ENCODE measurements at places on chromosomes 7 and 10. TPM values are rescaled to one million over a fixed set of nuclear protein-coding genes. Genes with fewer than 3 reads are reported as not detected.
A peak's percentile ranks its signal among the peaks of the same experiment; 100 is the strongest.

- no peaks in the 10 kb centered on the region for H3K27me3 ChIP-seq
- no peak overlapping the region for H3K4me3 ChIP-seq
- DNase-seq = no peak
- H3K27ac ChIP-seq = no peak overlapping the region
- H3K36me3 ChIP-seq = no peaks in the 10 kb centered on the region
- H3K4me1 ChIP-seq = peaks cover 10% of the 10 kb centered on the region
Measured at GRCh38 chr10:34938399-34938670, 123.2 kb upstream of the PARD3 start.

TEX47 gene
- not detected for total RNA-seq

GRCh38 chr7:140673063-140673773 is 473 bp downstream of the ADCK2 start:
- no peaks in the 10 kb centered on the region for H3K27me3 ChIP-seq
- peaks cover 13% of the 10 kb centered on the region for H3K4me1 ChIP-seq
- DNase-seq = peak; percentile 63
- H3K27ac ChIP-seq = peak overlapping the region; percentile 62
- peak overlapping the region; percentile 98 for H3K4me3 ChIP-seq

C7orf57 gene
- total RNA-seq = not detected

DNA sequence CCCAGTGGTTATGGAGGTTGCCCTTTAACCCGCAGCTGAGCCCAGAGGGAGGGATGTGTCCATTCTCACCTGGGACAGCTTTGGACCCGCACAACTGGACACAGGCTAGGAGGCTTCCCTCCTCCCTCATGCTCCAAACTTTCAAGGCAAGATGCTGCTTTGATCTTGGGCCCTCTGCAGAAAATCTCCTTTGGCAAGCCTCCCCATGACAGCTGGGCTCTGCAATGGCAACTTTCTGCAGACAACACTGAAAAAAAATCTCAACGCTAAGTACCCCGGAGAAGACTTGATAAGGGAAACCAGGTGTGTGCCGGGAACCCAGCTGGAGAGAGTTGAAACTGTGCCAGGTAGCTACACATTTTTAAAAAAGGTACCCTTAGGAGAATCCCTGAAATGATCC is 610.1 kb downstream of the LRMDA start:
- H3K27me3 ChIP-seq = no peaks in the 10 kb centered on the region
- H3K4me1 ChIP-seq = peaks cover under 1% of the 10 kb centered on the region
- H3K4me3 ChIP-seq = no peak overlapping the region
- no peak for DNase-seq
- no peak overlapping the region for H3K27ac ChIP-seq

NUTM2B gene
- total RNA-seq = 0.41 TPM

DNA sequence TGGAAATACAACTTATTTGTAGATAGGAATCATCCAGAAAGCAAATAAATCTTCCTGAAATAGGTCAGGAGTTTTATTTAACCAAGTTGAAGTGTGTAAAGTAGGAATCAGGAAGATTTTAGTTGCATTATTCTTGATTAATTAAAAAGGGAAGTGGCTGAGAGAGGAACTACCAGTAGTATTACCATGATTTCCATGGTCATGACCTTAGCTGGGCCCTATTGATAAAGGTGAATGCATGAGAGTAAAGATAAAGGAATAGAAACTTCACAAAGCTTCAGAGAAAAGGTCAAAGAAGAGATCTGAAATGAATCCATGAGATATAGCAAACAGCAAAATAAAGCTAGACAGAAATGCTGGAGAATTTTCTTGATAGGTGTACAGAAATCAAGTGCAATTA is 46.2 kb upstream of the DLX6 start:
- H3K27me3 ChIP-seq = peaks cover 8% of the 10 kb centered on the region
- no peak overlapping the region for H3K27ac ChIP-seq
- H3K36me3 ChIP-seq = no peaks in the 10 kb centered on the region
- DNase-seq = no peak
- H3K4me3 ChIP-seq = no peak overlapping the region
- H3K4me1 ChIP-seq = no peaks in the 10 kb centered on the region

- H3K4me1 ChIP-seq = peaks cover 13% of the 10 kb centered on the region
- H3K4me3 ChIP-seq = no peak overlapping the region
- no peak overlapping the region for H3K27ac ChIP-seq
- no peaks in the 10 kb centered on the region for H3K27me3 ChIP-seq
Measured at GRCh38 chr10:110978204-110978603, 58.8 kb downstream of the SHOC2 start.

DNA sequence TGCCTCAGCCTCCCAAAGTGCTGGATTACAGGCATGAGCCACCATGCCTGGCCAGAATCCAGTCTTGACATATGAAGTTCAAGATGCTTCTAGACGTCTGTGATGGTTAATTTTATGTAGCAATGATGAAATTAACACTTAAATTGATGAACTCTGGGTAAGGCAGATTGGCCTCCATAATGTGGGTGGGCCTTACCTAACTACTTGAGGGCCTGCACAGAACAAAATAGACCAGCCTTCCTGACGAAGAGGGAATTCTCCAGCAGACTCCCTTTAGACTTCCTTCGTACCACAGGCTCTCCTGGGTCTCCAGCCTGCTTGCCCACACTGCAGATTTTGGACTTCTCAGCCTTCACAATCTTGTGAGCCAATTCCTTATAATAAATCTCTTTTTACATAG is 4.7 kb downstream of the CDNF start:
- no peaks in the 10 kb centered on the region for H3K36me3 ChIP-seq
- H3K4me3 ChIP-seq = no peak overlapping the region
- peaks cover 7% of the 10 kb centered on the region for H3K4me1 ChIP-seq
- DNase-seq = no peak
- no peaks in the 10 kb centered on the region for H3K27me3 ChIP-seq

GRCh38 chr7:23254051-23254681 is 7.6 kb downstream of the GPNMB start:
- H3K36me3 ChIP-seq = no peaks in the 10 kb centered on the region
- no peak overlapping the region for H3K4me3 ChIP-seq
- no peaks in the 10 kb centered on the region for H3K27me3 ChIP-seq
- H3K4me1 ChIP-seq = no peaks in the 10 kb centered on the region
- H3K27ac ChIP-seq = no peak overlapping the region
- no peak for DNase-seq

DDX21 gene
- 18.0 TPM for total RNA-seq

ATP5F1C gene
- total RNA-seq = 537 TPM

GDF10 gene
- total RNA-seq = 3.6 TPM

GRCh38 chr7:12360948-12361347 is 42.7 kb downstream of the VWDE start:
- no peak for DNase-seq
- no peak overlapping the region for H3K27ac ChIP-seq
- no peaks in the 10 kb centered on the region for H3K36me3 ChIP-seq
- no peaks in the 10 kb centered on the region for H3K27me3 ChIP-seq

GRCh38 chr7:157090485-157091165 is 48.1 kb upstream of the UBE3C start:
- H3K27me3 ChIP-seq = peaks cover 12% of the 10 kb centered on the region
- no peak for DNase-seq
- H3K4me1 ChIP-seq = no peaks in the 10 kb centered on the region
- no peaks in the 10 kb centered on the region for H3K36me3 ChIP-seq
- no peak overlapping the region for H3K4me3 ChIP-seq
- no peak overlapping the region for H3K27ac ChIP-seq

DNA sequence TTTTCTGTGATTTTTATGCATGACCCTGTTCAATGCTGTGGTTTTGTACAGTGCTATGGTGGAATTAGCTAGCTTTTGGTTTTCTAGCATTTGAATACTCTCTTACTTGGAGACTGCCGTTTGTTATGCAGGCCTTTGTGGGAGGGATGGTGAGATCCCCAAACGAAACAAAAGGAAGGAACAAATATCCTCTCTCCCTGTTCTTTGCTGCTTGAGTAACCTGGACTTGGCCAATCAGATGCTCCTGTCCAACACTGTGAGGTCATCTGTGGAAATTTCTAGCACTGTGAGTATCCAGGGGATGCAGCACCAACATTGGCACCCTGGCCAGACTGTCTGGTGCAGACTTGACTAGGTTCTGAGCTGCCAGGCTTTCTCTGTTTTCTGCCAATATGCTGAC is 314.4 kb downstream of the ANKRD30A start:
- H3K27ac ChIP-seq = no peak overlapping the region
- no peak overlapping the region for H3K4me3 ChIP-seq
- H3K4me1 ChIP-seq = no peaks in the 10 kb centered on the region
- DNase-seq = no peak
- no peaks in the 10 kb centered on the region for H3K27me3 ChIP-seq

- no peaks in the 10 kb centered on the region for H3K36me3 ChIP-seq
- no peaks in the 10 kb centered on the region for H3K4me1 ChIP-seq
- H3K4me3 ChIP-seq = no peak overlapping the region
- no peaks in the 10 kb centered on the region for H3K27me3 ChIP-seq
Measured at GRCh38 chr10:49168171-49168540, 20.0 kb downstream of the TMEM273 start.

SPDYE16 gene
- total RNA-seq = not detected

GRCh38 chr7:91582799-91583477 is 297.6 kb downstream of the MTERF1 start:
- H3K27me3 ChIP-seq = no peaks in the 10 kb centered on the region
- no peak overlapping the region for H3K4me3 ChIP-seq
- no peaks in the 10 kb centered on the region for H3K4me1 ChIP-seq
- no peaks in the 10 kb centered on the region for H3K36me3 ChIP-seq
- no peak for DNase-seq

- no peak overlapping the region for H3K27ac ChIP-seq
- H3K4me1 ChIP-seq = no peaks in the 10 kb centered on the region
- no peaks in the 10 kb centered on the region for H3K27me3 ChIP-seq
- H3K36me3 ChIP-seq = no peaks in the 10 kb centered on the region
Measured at GRCh38 chr7:26627221-26627620, 237.2 kb downstream of the SKAP2 start.

SVOPL gene
- total RNA-seq = 1.4 TPM

GRCh38 chr7:151808400-151809145 is 68.3 kb downstream of the PRKAG2 start:
- H3K27ac ChIP-seq = no peak overlapping the region
- H3K27me3 ChIP-seq = no peaks in the 10 kb centered on the region
- no peaks in the 10 kb centered on the region for H3K4me1 ChIP-seq
- no peak for DNase-seq
- no peak overlapping the region for H3K4me3 ChIP-seq
- no peaks in the 10 kb centered on the region for H3K36me3 ChIP-seq

- H3K27ac ChIP-seq = no peak overlapping the region
- no peak for DNase-seq
- H3K36me3 ChIP-seq = no peaks in the 10 kb centered on the region
- H3K27me3 ChIP-seq = no peaks in the 10 kb centered on the region
- H3K4me3 ChIP-seq = no peak overlapping the region
Measured at GRCh38 chr10:78746155-78746763, 322.5 kb upstream of the ZMIZ1 start.

GRCh38 chr7:69698109-69698825 is 100.0 kb downstream of the AUTS2 start:
- no peak overlapping the region for H3K27ac ChIP-seq
- no peaks in the 10 kb centered on the region for H3K27me3 ChIP-seq
- no peak overlapping the region for H3K4me3 ChIP-seq
- H3K36me3 ChIP-seq = no peaks in the 10 kb centered on the region
- DNase-seq = no peak

SOSTDC1 gene
- not detected for total RNA-seq

HYAL4 gene
- not detected for total RNA-seq

DNA sequence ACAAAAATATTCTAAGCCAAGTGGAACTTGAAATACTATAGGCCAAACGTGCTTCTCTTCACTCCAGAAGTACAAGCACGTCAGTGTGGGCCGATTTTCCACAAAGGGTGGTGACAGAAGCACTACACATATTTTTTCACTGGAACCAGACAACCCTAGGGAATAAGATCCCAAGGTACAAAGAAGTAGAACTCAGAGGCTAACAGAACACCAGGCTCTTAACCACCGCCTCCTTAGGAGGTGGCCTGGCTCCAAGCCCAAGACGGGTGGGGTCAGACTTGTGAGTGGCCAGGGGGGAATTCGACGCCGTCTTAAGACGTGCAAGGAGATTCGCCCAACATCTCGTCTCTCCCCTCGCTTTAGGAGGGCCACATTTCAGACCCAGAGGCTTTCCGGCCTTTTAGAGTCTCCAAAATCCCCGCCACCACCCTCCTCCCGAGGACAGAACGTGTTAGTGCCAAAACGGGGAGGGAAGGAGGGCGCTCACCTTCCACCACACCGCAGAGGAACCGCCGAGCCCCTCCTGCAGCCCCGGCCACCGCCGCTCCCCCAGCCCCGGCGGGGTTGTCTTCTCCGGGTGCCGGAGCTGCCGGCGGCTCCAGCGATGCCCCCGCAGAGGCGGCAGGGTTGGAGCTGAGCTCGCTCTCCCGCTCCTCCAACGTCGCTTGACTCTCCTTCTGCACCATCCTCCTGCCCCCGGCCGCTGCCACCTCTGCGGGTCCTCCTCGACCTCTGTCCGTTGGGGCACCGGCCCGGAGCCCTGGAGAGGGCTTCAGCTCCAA is 716 bp downstream of the OGA start:
- peaks cover 43% of the 10 kb centered on the region for H3K4me1 ChIP-seq
- H3K36me3 ChIP-seq = no peaks in the 10 kb centered on the region
- H3K4me3 ChIP-seq = peak overlapping the region; percentile 58

DNA sequence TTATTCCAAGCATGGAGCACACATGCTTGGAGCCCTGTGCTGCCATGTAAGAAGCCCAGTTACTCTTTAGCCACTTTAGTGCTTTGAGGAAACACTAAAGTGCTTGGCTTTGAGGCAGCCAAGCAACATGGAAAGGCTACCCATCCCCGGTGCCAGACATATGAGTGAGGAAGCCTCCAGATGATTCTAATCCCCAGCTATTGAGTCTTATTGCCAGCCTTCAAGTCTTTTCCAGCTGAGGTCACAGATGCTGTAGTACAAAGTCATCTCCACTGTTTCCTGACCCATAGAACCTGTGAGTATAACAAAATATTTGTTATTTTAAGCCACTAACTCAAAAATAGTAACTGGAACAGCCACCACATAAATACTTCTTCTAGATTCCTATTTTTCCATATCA is 91.4 kb upstream of the CYP26C1 start:
- no peaks in the 10 kb centered on the region for H3K36me3 ChIP-seq
- no peak overlapping the region for H3K4me3 ChIP-seq
- H3K27me3 ChIP-seq = no peaks in the 10 kb centered on the region
- no peak overlapping the region for H3K27ac ChIP-seq
- H3K4me1 ChIP-seq = peaks cover 3% of the 10 kb centered on the region
- DNase-seq = no peak

ANKRD7 gene
- total RNA-seq = 1.9 TPM

DNA sequence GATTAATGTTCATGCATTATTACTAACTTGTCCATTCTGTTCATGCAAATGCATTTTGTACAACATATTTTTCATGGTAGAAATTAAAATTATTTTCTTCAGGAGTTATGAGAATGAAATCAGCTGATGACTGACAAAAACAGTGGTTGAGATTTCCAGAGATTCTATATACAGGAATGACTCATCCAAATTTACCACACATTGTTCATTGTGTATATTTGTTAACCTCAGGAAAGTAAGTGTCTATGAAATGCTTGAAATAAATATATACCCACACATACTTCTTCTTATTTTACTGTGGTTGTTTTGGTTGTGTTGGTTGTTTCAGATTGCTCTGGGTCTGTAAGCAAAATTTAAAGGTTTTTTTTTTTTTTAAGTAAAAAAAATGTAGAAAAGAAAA is 108.1 kb upstream of the SP8 start:
- H3K4me3 ChIP-seq = no peak overlapping the region
- no peaks in the 10 kb centered on the region for H3K36me3 ChIP-seq
- DNase-seq = no peak

- H3K36me3 ChIP-seq = no peaks in the 10 kb centered on the region
- no peak overlapping the region for H3K27ac ChIP-seq
- no peak for DNase-seq
- H3K4me3 ChIP-seq = no peak overlapping the region
- H3K4me1 ChIP-seq = no peaks in the 10 kb centered on the region
Measured at GRCh38 chr7:36638586-36639263, 85.6 kb downstream of the AOAH start.

- H3K27ac ChIP-seq = no peak overlapping the region
- no peaks in the 10 kb centered on the region for H3K4me1 ChIP-seq
Measured at GRCh38 chr7:1705856-1706255, 35.8 kb downstream of the ELFN1 start.

All from adrenal gland (tissue), 19 donors.